ENCODE measurements at places on chromosomes 12 and 14.

- no peak for DNase-seq
Measured at GRCh38 chr14:22821193-22822015, 6.2 kb upstream of the SLC7A7 start.

DNA sequence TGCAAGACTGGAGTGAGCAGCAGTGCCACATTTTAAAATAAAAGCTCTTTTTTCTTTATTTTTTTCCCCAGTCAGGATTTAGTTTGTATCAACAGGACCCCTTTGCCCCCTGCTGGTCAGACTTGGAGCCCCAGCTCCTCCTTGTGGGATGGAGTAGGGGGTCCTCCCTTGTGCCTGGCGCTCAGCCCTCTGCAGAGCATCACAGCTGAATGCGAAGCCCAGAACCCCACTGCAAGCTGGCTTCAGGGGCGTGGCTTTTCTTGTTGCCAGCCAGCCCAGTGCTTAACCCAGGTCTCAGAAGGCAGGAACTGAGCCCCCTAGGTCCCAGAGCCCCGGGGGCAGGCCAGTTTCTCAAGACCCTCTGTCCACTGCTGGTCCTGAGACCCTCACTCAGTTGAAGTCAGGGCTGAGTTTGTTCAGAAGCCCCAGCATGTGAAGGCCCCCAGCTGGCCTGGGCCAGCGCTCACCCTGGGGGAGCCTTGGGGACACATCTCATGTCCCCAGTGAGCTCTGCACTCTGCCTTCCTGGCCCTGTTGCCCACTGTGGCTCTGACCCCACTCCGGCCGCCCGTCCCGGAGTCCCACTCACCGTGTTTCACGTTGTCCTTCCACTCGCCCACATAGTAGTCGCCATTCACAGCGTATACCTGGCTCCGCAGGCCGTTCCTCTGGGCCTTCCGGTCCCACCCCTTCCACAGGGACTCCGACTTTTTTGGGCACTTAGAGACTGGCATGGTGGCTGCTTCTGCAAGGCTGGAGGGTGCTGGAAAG lies 519 bp downstream of the MORN3 start:
- DNase-seq, result no peak

GRCh38 chr12:99658671-99659349 lies 11.3 kb downstream of the GARIN6 start:
- no peak for DNase-seq

GRCh38 chr12:123916729-123917128 lies 55.9 kb downstream of the CCDC92 start:
- no peak for DNase-seq

DNA sequence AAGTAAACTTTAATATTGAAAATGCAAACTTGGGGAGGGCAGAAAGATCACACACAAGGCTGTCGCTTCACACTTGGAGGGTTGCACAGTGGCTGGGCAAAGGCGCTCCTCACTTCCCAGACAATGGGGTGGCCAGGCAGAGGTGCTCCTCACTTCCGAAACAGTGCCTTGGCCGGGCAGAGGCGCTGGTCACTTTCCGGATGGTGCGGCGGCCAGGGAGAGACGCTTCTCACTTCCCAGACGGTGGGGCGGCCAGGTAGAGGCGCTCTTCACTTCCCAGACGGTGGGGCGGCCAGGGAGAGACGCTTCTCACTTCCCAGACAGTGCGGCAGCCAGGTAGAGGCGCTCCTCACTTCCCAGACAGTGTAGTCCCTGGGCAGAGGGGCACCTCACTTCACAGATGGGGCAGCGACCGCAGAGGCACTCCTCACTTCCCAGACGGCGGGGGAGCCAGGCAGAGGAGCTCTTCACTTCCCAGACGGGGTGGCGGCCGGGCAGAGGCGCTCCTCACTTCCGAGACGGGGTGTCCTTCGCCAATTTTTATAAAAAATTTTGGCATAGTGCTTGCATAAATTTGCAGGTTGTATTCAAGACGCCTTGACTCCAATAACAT lies 140.8 kb upstream of the PZP start:
- DNase-seq, result no peak

GRCh38 chr12:57952766-57953165 lies 11.4 kb downstream of the ATP23 start:
- no peak for DNase-seq

GRCh38 chr12:124884587-124885438 lies 21.1 kb upstream of the SCARB1 start:
- DNase-seq, result peak; percentile 68

DNA sequence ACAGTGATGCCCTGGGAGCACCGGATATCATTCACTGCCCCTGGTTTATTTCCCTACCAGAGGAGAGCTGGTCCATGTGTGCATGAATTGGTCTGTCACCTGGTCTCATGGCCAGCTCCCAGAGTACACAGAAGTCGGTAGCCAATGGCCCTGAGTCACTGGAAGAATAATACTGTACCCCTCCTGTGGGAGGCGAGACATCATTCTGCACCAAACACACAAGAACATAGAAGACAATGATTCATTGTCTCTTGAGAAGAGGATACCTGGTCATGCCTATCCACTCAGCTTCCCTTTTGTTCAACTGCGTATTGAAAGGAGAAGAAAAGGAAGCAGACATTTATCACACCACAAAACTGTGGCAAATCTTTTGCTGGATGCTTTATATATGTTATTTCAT lies 216.2 kb downstream of the DPF3 start:
- no peak for DNase-seq

GRCh38 chr14:69208666-69209065 lies 17.4 kb downstream of the EXD2 start:
- no peak for DNase-seq

DNA sequence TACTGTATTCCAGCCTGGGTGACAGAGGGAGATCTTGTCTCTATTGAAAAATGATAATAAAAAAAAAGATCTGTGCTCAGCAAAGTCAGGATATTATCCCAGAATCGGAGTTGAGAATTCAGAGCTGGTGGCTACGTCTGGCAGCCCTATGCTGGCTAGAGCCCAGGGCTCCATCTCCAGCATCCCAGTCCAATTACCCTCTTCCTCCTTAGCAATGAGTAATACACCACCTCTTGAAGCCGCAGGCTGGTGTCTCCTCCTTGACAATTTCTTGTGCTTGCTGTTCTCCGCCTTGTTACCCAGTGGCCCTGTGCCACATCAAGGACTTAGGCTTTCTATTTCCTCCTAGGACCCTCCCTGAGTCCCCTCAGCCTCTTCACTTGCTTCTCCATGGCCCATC lies 38.4 kb upstream of the DDX11 start:
- no peak for DNase-seq

DNA sequence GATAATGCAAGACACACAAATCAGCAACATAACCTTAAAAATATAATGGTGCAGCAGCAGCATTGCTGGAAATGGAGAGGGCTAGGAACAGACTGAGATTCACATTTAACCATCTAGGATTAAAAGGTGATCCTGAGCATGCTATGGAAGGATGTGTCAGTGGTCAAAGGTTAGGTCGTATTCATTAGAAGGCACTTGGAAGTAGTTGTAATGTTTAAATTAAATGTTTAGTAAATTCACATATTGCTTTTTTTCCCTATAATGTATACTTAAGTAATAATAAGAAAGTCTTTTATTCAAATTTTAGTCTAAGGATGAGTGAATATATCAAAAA lies 368.6 kb upstream of the PDE3A start:
- no peak for DNase-seq

DNA sequence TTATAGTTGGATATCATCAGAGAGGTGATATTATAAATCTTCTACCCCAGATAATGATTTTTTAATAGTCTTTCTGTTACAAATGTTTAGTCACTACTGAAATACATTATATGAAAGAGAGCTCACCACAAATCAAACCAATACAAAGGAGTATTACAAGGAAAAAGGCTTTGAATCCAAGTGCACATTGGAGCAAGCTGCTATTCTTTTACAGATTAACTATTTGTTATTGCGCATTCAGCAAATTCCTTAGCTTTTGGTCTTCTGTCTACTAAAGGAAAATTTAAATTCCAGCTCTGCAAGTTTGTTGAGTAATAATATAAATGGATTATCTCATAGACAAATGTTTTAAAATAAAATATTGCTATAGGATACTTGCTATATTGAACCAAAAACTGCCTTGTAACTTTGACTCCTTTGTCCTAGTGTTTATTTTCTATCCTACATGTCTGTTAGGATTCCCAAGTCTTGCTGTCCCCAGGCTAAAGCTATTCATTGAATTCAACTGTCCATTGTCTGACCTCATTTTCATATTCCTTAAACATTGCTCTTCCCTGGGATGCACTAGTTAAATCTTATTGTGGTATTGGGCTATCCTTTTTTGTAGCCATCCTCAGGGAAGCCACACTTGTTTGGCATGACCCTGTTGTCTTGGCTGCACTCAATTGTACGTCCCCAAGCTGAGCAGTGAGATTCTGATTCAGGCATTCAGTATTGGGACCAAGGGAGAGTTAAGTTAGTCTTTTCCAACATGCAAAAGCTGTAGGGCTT lies 41.5 kb downstream of the PDE3A start:
- DNase-seq, result no peak

DNA sequence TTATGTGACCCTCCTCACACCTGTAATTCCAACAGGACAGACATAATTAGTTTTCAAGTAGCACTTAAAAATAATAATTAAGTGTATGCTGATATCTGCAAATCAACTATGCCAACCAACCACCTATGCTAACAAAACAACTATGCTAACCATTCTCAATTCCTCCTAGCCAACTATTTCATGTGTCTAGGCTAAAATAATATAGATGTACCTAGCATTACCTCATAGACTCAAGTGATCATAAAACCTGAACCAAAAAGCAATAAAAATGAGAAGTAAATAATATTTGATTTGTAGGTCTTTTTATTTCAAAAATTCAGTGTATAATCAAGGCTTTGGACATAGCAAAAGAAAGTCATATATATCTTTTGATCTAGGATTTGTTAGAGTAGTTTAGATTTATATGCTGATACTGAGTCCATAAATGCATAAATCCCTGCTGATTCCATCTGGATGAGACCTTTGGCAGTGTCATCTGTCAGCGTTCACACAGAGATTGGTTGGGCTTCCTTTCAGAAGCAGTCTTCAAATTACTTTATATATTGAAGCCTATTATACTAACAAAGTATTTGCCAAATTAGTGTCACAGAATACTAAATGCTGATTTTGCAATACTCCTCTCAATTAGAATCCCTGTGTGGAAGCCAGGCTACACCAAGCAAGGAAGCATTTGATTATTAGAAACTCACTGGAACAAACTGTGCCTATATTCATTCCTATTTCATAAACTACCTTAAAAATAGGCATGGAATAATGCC lies 101.4 kb upstream of the PPM1H start:
- DNase-seq, result no peak

- no peak for DNase-seq
Measured at GRCh38 chr14:69543341-69544115, 31.1 kb downstream of the CCDC177 start.

DNA sequence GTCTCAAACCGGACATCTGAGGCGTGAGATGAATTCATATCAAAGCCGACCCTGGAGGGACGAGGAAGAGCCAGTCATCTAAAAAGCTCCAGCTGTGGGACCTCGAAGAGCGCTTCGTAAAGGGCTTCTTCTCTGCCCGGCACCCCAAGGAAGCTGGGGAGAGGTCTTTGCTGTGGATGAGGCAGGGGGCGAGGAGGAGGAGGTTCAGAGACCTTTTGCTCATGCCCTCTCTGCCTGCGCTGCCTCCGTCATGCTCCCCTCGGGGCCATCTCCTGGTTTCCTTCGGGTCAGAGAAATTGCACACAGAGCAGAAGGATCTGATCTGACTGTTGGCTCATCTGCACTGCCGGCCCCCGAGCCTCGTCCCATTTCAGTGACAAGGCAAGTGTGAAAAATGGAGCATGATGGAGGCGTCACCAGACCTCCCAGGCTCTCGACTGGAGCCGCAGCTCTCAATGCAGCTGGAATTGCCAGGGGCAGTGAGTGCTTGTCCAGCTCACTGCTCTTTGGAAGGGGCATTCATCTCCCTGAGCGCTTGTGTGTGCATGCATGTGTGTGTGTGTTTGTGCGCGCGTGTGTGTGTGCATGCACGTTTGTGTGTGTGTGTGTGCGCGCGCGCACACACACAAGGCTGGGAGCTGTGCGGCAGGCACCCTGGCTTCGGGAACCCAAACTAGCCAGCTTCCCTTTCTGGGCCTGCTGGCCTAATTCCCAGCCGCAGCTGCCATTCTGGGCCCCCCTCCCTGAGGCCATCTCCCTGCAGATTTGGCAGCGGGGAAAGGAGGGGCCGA lies 9.2 kb downstream of the CABP1 start:
- DNase-seq, result no peak

DNA sequence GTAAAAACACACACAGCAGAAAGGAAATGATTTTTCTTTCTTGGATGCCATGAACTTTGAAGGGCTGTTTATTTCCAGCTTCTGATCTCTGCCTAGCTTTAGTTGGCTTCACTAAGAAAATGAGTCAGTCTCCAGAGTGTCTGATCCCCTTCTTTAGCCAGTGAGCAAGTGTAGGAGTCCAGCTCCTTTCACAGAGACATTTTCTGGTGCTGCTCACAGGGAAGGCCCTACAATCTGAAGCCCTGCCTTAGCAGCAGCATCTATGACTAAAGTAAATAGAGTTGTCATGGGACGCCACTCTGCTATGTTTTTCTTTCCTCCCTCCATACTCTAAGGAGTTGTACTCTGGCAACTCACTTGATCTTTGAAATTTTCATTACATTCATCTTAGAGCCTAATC lies 103.5 kb downstream of the RPAP3 start:
- DNase-seq, result no peak

GRCh38 chr12:93689076-93689834 lies 12.1 kb downstream of the CRADD start:
- no peak for DNase-seq

DNA sequence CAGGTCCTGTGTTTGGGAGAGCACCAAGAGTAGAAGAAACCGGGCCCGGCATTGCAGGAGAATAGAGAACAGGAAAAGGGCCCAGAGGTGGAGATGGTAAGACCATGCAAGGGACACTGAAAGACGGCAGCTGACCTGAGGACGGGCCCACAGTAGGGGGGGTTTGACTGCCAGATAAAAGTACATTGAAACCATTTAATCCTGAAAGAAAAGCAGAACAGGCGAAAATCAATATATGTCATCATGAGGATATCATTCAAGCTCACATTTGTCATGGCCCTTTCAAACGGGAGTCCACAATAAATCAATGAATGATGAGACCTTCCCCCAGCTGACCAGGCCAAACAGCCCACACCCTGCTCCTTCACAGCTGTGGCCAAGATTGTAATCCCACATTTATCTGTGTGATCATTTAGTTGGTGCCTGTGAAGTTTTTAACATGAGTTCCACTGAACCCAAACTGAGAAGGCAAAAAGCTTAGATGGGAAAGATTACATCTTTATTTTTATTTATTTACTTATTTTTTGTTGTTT lies 39.5 kb downstream of the E2F7 start:
- no peak for DNase-seq

DNA sequence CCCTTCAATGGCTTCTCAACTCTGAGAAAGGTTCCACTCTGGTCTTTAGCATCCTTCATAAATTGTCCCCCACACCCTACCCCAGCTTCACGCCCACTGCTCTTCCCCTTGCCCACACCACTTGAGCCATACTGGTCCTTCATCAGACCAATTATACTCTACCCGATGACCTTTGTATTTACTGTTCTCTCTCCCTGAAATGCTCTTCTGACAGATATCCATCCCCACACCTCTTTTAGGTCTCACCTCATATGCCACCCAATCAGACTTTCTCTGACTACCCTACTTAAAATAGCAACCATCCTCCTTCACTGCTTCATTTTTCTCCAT lies 135.7 kb downstream of the MED13L start:
- no peak for DNase-seq
